ENCODE measurements at places on chromosomes 5 and 9. TPM values are rescaled to one million over a fixed set of nuclear protein-coding genes. Genes with fewer than 3 reads are reported as not detected.

GRCh38 chr9:95010431-95010838, 283.9 kb downstream of the AOPEP start:
- DNase-seq, result no peak

IL9 gene
- total RNA-seq, result not detected

- no peak for DNase-seq
Observed at GRCh38 chr9:117046666-117047327, 359.7 kb downstream of the TRIM32 start.

DNA sequence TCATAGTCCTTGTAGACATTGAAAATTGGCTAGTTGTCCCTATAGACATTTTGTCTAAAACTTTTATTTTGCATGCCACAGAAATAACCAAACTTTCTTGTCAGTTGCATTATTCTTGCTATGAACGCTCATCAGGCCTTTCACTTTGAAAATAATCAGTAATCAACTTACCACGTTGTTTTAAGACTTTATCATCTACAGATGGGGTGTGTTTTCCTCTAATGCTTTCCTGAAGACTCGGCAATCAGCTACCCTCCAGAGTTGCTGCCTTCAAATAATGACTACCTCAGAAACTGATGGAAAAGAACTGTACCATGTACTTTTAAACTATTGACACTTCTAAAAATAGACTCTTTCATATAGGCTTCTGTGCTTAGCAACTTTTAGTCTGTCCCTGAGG, 33.5 kb upstream of the HSPB3 start:
- DNase-seq, result no peak

DNA sequence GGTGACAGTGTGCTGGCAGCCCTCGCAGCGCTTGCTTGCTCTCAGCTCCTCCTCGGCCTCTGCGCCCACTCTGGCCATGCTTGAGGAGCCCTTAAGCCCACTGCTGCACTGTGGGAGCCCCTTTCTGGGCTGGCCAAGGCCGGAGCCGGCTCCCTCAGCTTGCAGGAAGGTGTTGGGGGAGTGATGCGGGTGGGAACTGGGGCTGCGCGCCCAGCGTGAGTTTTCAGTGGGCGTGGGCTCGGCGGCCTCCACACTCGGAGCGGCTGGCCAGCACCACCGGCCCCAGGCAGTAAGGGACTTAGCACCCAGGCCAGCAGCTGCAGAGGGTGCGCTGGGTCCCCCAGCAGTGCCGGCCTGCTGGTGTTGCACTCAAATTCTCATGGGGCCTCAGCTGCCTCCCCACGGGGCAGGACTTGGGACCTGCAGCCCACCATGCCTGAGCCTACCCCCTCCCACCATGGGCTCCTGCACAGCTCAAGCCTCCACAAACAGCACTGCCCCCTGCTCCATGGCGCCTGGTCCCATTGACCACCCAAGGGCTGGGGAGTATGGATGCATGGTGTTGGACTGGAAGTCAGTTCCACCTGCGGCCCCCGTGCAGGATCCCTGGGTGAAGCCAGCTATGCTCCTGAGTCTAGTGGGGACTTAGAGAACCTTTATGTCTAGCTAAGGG, 223.1 kb upstream of the PTPRD start:
- DNase-seq, result no peak

DNA sequence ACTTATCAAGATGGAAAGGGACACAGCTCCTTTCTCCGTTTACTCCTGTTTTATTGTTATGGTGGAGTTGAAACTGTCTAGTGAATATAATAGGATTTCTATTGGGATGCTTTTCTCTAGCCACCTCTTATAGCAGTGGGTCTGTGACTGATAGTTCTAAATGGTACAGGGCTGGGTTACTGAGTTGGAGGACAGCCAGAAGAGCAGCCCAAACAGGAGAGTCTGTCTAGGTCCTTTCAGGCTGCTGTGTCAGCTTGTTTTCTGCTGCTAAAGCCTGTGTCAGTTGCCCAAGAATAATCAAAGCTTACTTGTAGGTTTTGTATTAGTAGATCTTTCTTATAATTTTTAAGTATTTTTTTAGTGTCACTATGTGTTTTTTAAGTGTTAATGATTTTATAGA, 356.0 kb upstream of the SEMA6A start:
- no peak for DNase-seq

ANKRD34B gene
- total RNA-seq, result not detected

LHX6 gene
- total RNA-seq, result 7.6 TPM

GRCh38 chr9:76709020-76709419, 55.2 kb upstream of the PCA3 start:
- DNase-seq, result no peak

GRCh38 chr5:96214442-96215197, 218.4 kb downstream of the PCSK1 start:
- no peak for DNase-seq

DNA sequence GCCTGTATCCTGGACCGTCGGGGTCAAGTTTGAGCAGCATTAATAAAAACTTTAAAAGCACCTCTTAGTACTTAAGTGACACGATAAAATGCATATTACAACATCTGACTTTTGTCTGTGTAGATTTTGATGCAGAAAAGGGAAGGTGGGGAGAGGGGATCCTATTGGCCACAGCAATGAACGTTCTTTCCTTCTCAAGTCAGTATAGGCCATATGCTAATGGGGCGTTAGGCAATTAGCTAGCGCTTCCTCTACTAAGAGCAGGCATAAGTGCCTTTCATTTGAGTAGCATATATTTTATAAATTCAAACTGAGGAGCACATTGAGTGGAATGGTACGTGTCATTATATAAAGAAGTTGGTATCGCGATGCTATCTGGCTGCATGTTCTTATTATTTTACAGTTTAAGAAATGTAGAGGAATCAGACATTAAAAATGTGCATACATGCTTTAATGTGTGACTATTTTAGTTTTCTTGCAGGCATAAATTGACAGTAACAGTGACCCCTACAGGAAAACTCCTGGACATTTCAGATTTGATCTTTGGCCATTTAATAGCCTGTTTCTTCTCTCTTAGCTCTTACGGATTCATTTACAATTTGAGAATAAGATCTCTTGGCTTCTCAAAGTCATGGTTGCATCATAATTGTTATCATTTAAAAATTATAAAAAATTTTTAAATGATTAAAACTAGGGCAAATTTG, 1.1 kb upstream of the GNA14 start:
- no peak for DNase-seq

PTGES gene
- total RNA-seq, result 5.6 TPM

DNA sequence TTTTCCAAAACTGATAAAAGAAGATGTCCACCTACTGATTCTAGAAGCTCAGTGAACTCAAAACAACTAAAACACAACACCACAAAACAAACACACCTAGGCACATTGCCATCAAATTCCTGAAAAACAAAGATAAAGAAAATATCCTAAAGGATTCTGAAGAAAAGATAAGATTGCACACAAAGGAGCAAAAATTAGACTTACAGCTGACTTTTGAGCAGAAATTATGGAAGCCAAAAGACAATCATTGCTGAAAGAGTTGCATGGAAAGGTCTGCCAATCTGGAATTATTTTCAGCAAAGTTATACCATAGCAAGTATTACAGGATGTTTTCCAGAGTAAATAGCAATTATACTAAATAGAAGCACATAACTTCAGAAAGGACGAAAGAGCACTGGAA, 128.2 kb upstream of the IRX2 start:
- DNase-seq, result no peak

DNA sequence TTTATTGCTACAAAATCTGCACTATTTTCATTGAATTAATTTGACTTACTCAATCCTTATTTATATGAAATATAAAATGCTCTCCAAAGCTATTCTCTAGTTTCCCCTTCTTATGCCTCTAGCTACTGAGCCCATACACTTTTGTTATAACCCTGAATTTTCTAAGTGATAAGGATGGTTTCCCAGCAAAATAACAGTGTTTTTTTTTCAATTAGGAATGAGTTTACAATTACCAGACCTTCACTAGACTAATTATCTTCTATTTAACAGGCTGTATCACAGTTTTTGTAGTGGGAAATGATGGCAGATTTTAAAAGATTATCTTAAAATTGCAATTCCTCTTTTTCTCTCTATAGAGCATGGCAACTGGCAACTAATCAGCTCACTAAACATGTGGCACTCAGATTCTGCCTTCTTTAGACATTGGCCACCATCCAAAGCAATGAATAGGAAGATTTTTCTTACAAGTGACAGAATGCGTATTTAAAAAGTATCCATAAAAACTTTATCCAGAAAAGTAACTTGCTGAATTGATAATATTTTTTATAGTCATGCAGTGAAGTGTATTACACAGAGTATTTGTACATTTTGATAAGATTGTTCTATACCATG, 585.7 kb upstream of the ZNF608 start:
- no peak for DNase-seq

- DNase-seq, result no peak
Observed at GRCh38 chr9:129867136-129868022, 32.1 kb downstream of the USP20 start.

NNT gene
- 44.8 TPM for total RNA-seq

DMGDH gene
- 1.8 TPM for total RNA-seq

MLLT3 gene
- total RNA-seq, result 22.0 TPM

GRCh38 chr5:138330813-138331448, 673 bp downstream of the CDC25C start:
- DNase-seq, result no peak

MSH3 gene
- total RNA-seq, result 15.9 TPM

- no peak for DNase-seq
Observed at GRCh38 chr5:15252331-15252730, 247.6 kb upstream of the FBXL7 start.

DNA sequence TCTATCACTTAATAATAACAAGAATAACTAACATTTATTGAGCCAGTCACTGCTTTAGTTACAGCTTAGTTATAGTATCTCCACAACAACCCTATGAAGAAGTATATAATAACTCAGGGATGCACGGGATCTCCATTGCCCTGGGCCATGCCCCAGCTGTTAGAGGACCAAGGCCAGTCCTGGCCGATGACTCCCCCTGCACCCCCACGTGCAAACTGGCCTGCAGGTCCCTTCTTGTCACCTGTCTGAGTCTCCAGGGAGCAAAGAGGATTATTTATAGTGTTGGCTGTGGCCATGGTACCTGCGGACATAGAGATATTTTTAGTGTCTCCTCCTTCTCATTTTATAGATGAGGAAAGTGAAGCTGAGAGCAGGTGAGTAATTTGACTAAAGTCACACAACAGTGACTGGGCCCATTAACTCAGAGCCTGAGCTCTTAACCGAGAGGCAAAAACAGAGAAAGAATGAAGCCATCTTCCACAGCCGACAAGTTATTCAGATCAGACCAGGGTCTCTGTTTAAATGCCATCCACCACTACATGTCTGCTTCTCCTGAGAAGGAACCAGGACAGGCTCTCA, 94.4 kb downstream of the TMEM215 start:
- DNase-seq, result no peak

SPATA31C1 gene
- not detected for total RNA-seq

DNA sequence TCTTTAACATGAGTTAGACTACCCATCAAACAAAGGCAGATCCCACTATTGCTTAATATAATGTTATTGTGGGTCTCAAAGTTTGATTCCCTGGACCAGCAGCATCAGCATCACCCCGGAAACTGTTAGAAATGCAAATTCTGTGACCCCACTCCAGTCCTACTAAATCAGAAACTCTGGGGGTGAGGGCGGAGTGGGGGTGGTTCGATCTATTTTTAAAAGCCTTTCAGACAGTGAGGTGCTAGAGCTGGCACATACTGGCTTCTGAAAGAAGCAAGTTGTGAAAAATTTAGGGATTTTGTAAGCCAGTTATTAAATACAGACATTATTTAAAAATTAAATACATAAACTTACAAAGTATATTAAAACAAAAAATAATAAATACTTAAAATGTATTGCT, 513.2 kb downstream of the NFIB start:
- DNase-seq, result no peak

DNA sequence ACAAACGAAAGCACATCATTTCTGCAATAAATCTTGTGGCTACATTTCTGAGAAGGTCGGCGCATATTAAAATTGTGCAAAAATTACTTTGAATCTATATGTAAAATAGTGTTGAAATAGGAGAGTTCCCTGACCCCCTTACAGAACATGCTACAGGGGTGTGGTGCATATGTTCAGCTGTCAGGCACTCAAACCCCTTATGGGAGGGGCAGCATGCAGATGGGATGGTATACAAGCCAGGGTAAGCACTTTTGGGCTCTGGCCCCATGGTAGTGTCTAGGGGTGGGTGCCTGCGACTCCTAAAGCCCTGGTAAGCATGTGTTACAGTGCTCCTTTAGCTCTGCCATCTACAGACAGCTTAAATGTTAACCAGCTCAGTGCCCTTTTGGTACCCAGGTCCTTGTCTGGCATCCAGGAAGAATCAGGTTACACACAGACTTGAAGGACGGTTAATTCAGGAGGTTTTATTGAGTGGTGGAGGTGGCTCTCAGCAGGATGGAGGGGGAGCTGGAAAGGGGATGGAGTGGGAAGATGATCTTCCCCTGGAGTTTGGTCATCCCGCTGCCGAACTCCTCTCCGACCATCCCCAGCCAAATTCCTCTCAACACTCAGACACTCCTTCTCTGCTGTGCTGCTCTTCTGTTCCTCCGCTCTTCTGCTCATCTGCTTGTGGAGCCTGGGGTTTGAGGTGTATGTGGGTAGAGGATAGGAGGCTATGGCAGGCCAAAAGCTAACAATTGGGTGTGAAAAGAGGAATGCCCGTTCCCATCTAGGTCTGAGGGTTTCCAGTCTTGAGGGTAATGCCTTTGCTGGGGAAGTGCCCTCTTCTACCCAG, 84.6 kb upstream of the RASEF start:
- no peak for DNase-seq

DNA sequence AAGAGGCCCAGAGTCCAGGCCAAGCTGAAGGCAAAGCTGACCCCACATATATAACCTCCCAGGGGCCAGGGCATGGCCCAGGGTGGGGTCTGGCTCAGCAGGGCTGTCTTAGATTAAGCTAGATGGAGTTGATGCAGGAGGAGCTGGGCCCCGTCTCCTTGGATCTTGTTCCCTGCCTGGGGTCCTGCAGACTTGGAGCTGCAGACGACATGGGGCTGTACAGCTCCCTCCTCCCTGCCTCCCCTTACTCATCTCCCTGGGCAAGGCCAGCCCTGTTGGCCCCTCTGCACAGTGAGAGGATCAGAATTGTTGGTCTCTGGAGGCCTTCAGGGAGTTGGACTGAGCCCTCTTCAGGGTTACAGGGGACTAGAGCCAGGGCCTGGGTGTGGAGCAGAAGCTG, 134.9 kb downstream of the RGS3 start:
- DNase-seq, result no peak

SLC6A18 gene
- not detected for total RNA-seq

DNA sequence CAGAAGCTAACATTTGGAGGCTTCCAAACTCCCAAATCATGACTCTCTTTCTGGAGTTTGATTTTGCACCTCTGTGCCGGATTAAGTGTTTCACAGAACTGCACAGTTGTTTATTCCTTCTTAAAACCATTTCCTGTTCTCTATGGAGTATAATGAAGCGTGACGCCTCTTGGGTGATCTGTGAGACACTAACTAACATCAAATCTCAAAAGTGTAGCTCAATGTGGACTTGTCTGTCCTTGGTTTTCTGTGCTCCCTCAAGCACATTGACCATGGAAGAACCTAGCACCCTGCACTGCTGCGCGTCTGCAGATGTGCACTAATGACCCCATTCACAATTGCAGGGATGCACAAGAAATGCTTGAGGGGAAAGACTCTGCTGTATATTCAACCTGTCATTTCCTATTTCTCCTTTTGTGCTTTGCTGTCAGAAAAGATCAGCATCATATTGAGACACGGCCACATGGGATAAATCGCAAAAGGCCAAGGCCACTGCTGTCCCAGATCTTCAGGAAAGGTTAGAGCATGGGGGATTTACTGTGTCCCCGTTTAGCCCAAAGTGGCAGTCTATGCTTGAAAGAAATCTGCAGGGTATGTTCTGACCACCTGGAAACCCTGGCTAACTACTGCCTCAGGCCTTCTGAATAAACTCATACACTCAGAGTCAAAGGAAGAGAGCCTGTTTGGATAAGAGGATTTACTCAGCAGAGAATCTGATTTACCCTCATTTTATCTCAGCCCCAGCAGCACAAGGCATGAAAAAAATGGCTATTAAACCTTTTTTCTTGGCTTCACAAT, 109.6 kb downstream of the BAAT start:
- no peak for DNase-seq
